ENCODE measurements at places on chromosomes 1 and 21.
A peak's percentile ranks its signal among the peaks of the same experiment; 100 is the strongest.

DNA sequence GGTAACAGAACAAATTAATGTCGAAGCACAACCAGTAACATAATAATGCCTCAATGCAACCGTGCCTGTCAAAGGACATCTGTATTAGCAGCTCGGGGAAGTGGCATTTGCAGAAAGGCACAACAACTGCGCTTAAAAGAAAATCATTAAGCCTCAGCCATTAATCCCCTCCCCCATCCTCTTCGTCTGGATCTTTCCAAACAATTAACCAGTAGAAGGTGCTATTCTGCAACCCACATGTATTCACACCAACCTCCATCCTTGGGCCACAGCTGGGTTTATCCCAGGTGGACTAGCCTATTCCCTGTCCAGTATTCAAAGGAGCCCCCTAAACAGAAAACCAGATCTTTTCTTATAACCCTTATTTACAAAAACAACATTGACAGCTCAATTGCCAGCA lies 2.6 kb downstream of the RERE start:
- DNase-seq = peak; percentile 40

GRCh38 chr1:222126052-222126451 lies 384.2 kb upstream of the DUSP10 start:
- DNase-seq = no peak

DNA sequence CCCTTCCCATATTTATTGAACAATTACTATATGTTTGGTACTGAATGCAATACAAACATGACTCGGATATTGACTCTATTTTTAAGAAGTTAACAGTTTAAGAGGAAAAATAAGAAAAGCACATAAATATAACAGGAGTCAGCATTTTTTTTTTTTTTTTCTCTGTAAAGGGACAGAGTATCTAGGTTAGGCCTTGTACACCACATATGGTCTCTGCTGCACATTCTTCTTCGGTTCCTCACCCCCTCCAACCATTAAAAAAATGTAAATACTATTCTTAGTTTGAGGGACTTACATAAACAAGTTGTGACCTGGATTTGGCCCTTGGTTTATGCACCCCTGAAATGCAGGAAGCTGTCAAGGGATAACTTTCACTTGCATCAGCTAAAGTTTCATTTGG lies 40.4 kb downstream of the PHC2 start:
- no peak for DNase-seq

DNA sequence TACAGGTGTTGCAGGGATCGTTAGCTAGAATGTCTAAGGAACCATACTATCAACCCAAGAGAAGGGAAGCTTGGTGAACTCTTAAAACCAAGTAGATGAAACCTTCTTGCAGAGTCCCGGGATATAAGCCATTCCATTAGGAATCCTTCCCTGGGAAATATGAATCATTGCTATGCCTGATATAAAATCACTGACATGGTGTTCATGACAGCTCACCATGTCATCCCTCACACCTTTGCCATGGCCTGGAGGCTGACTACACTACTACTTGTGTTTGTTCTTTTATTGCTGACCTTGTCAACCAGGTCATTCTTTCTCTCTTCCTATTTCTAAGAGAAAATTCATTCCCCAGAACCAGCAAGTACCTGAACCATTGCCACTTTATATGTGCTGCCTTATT lies 12.1 kb downstream of the ST6GALNAC3 start:
- no peak for DNase-seq

DNA sequence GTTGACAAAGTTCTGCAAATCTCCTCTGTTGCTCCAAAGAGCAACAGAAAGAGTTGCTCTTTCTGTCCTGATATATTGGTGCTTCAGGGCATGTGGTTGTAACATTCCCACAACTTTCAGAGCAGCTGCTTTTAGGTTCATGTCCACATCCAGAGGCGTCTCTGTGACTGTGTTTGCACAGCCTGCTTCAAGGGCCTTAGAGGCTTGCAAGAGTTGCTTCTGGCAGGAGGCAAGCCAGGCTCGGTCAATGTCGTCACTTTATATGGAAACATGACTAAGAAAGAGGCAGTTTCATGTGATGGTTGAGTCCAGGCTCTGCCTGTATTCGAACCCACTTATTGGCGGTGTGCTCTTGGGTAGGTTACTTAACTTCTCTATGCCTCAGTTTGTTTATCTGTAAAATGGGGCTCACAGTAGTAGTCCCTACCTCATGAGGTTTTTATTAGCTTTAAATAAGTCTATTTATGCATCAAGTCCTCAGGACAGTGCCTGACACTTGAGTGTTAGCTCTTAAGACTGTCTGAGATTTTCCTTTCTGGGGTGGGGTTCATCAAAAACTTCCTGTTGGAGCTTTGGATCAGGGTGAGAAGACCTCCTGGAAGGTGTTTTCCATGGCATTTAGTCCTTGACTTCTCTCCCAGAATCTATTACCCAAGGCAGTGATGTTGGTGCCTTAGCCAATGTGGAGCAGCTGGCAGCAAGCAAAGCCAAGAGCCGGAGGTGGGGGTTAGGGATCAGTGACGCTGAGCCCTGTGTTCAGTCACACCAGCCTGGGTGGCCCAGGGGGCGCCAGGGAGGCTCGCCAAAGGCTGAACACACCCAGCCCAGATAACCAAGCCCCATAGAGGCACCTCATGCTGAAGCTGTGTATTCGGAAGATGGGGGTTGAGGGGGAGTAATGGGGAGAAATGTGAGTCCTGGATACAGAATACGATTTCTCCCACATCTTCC lies 18.9 kb downstream of the LHX4 start:
- DNase-seq = no peak

DNA sequence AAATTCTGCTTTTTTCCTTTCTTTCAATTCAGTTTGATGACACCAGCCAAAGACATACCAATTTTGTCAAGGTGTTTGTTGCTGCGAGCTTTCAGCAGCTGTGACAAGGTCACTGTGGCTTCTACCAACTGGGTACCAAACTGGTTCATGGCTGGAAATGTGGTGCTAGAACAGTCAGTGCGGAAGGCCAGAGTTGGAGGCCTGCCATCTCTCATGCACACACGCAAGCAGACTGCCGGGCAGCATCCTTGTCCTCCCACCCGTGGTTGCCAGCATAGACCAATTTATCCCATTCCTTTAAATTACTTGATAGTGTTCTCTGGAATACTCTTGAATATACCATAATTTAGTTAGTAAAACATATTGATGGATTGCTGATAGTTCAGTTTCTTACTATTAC lies 79.9 kb upstream of the GPR52 start:
- peak; percentile 37 for DNase-seq

- DNase-seq = no peak
Measured at GRCh38 chr1:41274752-41275545, 32.8 kb upstream of the SCMH1 start.

- no peak for DNase-seq
Measured at GRCh38 chr21:38839328-38840286, 33.9 kb downstream of the ETS2 start.

DNA sequence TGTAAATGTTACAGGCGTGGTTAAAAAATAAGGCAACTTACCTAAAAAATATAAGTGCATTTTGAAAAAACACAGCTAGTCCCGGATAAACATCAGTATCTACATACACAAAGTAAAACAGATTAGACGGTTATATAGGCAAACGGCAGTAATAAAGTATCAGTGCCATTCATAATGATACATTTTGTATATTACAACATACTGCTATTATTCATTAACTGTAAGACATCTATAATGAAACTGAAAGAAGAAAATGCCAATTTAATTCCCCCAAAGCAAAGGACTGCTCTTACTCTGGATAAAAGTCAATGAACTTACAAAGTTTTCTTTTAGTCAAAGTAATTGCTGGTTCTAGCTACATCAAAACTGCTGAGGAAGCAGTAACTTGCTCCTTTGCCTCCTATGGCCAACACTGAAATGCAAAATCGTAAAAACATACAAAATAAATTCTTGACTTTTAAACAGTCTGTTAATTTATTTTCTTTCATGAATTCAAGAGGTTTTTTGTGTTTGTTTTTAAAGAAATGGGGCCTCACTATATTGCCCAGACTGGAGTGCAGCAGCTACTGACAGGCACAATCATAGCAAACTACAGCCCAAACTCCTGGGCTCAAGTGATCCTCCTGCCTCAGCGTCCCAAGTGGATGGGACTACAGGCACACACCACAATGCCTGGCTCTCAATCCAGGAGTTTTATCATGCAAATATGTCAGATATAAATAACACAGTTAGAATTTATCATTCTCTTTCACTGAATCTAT lies 23.9 kb downstream of the TMEM50B start:
- no peak for DNase-seq

GRCh38 chr1:161157867-161158266 lies 1.4 kb upstream of the USP21 start:
- no peak for DNase-seq

Data from head of caudate nucleus (tissue), 42 donors.